Inflammatory macrophage treated with lipopolysaccharide for 1 hour (primary cell): ENCODE measurements at places on chromosomes 12 and 14.

DNA sequence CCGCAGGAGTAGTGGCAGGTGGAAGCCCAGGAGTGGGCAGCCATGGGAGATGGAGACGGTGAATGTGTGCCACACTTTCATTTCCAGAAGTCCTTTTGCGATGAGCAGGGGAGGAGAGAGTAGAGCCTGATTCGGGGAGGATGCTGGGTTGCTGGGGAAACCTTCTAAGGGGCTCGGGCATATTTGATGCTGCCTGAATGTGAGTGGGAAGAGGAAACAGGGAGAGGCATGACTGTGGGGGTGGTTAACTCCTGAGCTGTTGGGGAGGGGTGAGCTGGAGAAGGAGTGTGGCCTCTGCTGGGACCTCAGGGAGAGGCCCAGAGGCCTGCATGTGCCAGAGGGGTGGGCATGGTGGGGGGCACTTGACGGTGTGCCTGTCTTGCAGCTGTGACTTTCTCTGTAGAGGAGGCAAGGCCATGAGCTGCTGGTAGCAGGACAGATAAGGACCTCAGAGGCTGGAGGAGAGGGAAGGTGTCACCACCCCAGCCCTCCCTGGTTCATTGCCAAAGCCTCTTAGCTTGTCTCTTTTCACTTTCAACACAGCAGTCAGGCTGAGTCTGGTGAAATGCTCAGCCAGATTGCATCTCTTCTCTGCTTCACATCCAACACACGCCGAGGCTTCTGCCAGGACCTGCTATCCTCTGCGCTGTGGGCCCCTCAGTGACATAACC lies 11.4 kb downstream of the GLT1D1 start:
- DNase-seq = no peak

DNA sequence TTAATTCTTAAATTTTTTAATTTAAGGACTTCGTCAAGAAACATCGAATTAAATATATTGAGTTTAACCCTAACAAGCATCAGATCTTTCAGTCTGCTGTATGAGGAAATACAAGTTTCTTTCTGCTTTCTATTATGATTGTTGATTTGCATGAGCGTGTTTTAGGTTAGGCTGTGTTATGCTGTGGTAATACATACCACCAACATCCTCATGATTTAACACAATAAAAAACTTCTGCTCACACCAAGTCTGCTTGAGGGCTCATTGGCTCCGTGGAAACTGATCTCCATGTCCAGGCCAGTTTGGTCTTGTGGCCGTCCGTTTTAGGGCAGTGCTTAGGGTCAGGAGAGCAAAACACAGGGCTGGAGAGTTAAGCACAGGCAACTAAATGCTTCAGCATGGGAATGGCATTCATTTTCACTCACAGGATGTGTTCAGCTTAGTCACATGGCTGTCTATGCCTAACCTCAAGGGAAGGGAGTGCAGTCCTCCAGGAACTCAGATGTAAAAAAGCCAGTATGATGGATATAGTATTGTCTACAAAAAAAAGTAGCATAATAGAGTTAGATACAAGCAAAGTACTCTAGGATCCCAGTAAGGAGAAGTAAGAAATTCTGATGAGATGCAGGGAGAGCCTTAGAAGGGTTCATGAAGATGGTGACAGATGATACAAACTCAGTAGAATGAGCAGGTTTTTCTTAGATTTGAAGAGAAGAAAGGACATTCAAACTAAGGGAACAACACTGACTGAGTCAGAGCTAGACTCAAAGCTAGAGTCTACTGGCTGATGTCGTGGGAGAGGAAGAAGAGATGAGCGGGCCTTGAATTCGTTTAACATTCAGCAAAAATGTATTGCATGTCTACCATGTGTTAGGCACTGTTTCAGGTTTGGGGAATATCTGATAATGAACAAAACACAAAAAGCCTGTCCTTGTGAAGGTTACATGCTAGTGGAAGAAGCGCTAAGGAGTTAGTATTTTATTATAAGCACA lies 16.3 kb downstream of the MARK3 start:
- DNase-seq = peak; percentile 28

DNA sequence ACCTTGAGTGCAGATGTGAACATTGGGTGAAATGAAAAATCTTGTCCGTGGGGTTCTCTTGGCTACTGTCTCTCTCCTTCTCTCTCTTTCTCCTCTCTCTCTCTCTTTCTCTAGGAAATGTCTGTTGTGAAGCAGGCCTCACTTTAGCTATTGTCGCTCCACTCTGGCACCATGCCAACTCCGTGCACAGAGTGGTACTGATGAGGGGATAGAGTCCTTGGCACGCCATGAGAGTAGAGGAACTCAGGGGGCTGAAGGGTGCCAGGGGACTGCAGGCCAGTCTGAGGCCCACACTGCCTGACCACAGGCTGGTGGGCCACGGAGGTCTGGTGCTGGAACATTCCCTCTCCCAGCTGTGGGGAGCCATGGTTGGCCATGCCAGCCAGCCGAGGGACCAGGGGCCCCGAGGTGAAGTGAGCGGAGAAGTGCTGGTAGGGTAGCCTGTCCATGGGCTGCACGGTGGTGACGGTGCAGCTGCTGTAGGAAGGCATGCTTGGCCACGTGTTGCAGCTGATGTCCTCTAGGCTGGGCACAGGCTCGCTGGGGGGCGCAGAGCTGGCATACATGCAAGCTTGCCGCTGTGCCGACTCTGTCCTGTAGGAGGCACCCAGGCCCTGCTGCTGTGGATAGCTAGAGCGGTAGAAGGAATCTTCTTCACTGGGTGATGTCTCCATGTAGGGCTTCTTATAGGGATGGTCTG lies 50.4 kb downstream of the TBX5 start:
- DNase-seq = no peak

DNA sequence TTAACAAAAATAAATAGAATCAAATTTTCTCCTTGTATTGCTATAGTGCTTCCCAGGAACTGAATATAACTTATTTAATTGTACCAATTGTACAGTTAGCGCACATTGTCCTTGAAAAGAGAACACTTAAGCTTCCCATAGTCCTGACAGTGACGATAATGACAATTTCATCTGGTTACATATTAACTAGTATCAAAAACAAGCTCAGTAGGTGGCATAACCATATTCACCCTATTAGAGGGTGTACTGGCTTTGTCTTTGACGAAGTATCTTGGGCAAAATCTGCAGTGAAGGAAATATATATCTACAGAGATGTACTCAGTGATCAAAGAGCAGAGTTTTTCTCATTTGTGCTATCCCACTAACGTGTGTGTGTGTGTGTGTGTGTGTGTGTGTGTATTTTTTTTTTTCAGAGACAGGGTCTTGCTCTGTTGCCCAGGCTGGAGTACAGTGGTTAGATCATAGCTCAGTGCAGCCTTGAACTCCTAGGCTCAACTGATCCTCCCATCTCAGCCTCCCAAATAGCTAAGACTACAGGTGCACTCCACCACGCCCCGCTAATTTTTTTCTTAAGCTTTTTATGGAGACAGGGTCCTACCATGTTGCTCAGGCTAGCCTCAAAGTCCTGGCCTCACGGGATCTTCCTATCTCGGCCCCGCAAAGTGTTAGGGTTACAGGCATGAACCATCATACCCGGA lies 4.9 kb upstream of the A2M start:
- no peak for DNase-seq

DNA sequence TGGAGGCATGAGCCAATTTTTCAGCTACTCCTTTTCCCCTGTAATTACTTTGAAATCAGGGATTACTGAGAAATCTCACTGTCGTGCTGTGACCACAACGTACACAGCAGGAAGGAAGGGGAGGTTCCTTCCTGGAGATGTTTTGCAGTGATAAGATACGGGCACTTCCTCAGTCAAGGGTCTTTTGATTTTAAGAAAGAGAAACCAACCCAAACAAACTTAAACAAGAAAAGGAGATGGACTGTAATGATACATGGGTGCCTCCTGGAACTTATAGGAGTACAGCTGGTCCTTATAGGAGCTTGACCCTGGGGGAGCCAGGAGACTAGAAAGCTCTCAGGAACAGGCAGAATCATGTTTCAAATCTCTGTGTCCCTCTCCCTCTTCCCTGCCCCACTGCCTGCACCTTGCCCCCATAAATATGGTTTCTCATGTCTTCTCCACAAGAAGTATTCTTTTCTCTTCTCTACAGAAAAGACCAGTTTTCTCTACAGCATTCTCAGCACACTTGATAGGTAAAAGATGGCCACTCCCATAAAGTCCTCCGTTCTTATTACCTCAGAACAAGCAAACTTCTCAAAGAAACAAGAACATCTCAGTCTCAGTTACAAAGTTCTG lies 281.1 kb upstream of the AMIGO2 start:
- DNase-seq = peak; percentile 31

- DNase-seq = no peak
Measured at GRCh38 chr12:67299926-67300325, 30.8 kb downstream of the CAND1 start.

DNA sequence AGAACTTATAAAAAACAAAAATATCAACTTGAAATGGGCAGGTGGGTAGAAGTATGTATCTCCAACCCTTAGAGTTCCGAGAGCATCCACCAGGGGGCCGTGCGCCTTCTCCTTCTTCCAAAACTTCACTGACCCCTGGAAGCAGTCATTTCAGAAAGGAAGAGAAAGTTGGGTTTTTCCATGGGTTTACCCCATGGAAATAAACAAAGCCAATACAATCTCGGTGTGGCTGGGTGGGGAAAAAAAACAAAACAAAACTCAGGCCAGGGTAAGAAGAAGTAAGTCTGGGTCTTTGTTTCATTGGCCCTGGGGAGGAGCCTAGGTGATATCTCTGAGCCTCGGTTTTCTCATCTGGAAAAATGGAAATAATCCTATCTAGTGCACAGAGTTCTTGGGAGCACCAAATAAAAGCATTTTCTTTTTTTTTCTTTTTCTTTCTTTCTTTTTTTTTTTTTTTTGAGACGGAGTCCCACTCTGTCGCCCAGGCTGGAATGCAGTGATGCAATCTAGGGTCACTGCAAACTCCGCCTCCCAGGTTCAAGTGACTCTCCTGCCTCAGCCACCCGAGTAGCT lies 33.6 kb upstream of the HNF1A start:
- DNase-seq = peak; percentile 96

GRCh38 chr14:102736956-102737355 lies 40.3 kb upstream of the TRAF3 start:
- DNase-seq = no peak

DNA sequence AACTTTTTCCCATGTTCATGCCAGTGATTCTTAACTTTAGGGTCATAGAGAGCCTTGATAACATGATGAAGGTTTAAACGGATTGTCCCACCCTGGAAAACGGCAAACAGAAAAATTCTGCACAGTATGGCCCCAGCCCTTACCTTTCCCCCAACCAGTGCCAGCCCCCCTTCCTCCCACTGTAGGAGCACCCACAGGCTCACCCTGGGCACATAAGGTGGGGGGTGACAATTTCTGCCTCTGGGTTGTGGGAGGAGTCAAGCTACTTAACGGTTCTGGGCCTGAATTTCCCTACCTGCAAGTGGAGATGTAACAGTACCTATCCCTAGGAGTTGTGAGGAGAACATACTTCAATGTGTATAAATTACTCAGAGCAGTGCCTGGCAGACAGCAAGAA lies 18.0 kb downstream of the XRCC3 start:
- no peak for DNase-seq

DNA sequence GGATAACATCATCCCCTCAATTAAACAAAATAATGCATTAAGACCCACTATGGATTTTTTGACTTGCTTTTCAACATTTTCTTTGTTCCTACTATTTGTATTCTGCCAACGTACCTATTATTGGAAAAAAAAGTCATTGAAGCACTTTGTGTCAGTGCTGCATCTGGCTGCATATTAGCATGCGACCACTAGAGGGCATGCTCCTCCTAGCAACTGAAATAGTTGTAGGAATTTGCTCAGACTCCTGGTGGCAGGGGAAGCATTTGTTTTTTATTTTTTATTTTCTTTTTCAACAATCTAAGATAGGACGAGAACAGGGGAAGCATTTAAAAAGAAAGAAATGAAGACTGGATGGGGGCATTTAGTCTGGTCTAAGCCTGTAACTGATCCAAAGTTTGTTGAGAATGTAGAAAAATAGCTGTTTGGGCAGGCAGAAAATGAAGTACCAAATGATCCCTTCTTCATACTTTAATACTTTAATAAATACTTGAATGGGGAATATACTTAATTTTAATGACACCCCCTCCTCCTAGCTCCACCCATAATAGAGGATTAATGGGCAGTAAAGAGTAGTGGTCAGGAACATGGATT lies 14.5 kb upstream of the CLEC4A start:
- peak; percentile 47 for DNase-seq

DNA sequence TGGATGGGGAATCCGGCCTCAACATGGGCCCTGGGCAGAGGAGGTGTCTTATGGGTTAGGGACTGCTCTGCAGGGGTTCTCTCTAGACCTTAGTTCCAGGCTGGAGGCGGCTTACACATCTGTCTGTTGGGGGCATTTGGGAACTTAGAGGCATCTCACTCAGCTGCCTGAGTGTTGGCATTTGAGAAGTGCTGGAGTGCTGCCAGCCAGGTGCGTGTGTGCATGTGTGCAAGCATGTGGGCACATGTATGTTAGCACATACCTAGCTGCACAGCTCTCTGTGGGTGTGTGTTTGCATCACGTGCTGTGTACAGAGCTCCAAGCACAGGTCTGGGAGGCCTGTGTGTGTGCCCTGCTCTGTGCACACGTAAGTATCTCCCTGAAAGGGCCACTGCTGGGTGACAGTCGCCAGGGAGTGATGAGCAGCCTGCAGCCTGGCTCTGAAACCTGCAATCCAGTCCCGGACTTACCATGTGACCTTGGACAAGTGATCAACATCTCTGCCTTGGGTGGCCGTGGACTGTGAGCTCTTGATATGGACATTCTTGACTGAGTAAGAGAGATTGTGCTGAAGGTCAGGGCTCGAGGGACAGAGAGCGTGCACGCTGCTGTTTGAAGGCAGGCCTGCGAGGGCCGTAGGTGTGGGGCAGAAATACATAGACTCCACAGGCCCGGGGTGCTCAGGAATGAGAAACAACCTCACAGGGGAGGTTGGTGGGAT lies 5.2 kb downstream of the LRTM2 start:
- no peak for DNase-seq

DNA sequence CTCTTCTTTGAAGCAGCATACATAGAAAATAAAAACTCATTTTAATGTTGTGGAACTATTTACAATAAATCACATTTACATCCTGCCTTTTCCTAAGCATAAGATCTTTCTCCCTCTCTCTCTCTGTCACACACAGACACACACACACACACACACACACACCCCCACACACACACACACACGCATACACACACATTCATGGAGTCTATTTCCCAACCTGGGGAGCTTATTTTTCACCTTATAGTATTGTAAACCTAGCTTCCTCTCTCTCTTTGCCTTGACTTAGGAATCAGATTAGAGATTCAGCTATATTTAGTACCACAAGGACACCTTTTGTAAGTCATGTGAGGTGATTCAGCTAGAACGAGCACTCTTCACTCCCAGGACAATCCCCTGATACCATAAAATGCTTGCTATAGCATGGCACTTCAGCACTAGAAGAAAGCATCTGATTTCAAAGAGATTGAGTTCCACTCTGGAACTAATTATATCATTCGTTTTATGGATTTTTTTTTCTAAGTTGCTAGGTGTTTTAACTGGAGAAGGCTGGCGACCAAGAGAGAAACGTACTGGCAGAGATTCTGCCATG lies 23.6 kb downstream of the TMEM30B start:
- DNase-seq = no peak
